NCI-H1694 (cell line): ENCODE measurements at places on chromosomes 12 and 14.

- no peak for DNase-seq
Observed at GRCh38 chr14:68539789-68540188, 253.1 kb downstream of the ZFP36L1 start.

- DNase-seq: no peak
Observed at GRCh38 chr14:50978888-50979287, 34.6 kb upstream of the PYGL start.

DNA sequence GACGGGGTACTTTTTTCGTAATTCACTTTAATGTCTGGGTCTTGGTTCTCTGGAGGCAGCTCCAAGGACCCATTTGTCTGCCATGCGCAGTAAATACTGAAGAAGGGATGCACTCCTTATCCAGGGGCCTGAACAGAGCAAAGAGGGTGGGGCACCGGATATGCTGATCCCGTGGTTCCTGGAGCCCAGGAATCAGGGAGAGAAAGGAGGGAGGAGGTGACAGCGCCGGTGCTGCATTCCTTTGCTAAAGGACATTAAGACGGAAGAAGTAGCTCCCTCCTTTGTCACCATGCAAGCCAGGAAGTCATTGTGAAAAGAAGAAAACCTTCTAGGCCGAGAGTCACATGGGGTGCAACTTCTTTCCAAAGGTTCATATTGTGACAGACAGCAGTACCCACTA is 1057.7 kb downstream of the VRK1 start:
- no peak for DNase-seq

- DNase-seq: peak; percentile 70
Observed at GRCh38 chr12:22860926-22861325, 236.0 kb downstream of the ETNK1 start.

DNA sequence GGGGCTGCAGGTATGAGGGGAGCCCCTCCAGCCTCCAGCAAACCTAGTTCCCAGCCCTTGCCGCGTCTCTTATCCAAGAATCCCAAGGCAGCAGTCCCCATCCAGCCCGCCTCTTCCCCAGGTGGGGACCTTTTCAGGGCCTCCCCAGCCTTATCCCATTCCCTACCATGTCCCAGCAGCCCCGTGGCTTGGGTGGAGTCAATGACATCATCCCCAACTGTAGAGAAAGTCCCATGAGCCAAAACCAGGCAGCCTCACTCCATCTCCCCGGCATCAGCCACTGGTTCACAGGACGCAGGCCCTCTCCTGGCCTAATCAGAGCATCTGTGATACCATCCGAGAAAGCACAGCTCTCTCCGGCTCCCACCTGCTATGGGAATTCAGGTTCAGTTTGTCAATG is 131.0 kb downstream of the NCOR2 start:
- DNase-seq: no peak

GRCh38 chr14:58794993-58795762 is 157.4 kb downstream of the DACT1 start:
- DNase-seq: no peak
